Astrocyte (in vitro differentiated cells and primary cell): ENCODE measurements at places on chromosomes 4 and X. TPM values are rescaled to one million over a fixed set of nuclear protein-coding genes. Genes with fewer than 3 reads are reported as not detected.

DNA sequence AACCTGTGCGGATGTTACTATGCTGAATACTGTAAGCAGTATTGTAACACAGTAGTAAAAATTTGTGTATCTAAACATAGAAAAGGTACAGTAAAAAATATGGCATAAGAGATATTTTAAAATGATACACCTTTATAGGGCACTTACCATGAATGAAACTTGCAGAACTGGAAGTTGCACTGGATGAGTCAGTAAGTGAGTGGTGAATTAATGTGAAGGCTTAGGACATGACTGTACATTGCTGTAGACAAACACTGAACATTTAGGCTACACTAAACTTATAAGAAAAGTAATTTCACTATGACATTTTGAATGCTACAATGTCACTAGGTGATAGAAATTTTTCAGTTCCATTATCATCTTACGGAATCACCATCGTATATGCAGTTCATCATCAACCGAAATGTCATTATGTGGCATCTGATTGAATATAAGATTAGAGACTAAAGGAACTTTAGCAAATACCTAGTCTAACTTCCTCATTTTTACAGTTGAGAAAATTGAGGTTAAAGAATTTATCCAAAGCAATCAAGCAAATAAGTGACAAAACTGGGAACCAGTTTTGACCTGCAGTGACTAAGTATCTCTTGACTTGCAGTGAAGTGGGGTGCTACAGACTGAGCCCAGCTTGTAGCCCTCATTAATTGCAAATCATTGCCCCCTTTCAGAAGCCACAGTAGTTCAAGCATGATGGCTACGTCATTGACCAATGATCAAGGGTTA lies 55.3 kb downstream of the EGF start:
- peak; percentile 69 for DNase-seq

DNA sequence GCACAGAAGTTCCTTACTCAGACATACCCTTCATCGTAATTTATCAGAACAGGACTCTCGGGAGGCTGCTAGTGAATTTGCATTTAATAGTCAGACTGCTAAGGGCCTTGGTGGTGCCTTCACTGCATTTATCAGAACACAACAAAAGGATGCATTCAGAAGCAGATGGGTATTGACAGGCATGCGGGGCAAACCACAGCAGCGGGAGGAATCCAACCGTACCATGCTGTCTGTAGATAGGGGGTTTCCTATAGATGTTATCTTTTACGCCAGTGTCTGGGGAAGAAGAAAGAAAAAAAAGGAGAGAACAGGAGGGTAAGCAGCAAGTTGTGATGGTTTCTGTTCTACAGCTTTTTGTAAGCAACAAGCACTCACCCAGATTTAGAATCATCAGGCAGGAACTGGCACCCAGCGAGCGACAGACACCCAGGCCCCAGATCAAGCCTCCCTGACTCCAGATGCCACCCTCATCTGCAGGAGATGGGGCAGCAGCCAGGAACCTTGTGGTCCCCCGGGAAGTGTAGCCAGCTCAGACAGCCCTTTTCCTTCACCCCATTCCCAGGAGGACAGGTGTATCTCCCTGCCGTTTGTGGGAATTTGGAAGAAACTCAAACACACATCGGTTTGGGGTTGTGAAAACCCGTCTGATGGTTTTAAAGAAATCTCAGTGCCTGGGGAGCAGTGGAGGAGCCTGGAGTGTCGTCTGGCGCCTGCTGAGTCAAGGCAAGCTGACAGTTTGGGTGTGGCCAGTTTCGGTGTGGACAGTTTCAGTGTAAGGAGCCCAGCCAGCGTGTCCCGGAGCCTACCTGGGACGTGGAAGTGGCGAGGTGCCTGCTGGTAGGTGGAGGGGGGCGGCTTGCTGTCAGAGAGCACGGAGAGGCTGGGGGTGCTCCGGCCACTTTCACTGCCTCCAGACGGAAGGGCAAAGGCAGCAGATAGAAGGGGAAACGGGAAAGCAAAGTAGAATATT lies 80.0 kb upstream of the AFAP1 start:
- no peak for DNase-seq

DNA sequence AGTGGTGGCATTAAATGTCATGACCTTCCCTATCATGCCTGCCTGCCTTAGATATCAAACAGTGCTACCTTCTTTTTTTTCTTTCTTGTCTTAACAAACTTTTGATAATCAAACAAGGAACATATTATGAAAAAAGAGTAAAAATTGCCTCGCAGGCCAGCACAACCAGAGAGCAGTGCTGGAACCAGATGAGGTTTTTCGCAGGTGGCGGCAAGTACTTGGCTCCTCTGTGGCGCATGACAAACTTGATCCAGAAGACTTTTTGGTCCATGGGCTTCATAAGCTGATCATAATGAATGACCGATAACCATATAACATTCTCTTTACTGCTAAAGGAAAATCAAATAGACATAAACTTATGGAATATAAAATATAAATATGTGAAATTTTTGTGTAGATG lies 61.8 kb downstream of the UGT2B10 start:
- DNase-seq, result no peak

DNA sequence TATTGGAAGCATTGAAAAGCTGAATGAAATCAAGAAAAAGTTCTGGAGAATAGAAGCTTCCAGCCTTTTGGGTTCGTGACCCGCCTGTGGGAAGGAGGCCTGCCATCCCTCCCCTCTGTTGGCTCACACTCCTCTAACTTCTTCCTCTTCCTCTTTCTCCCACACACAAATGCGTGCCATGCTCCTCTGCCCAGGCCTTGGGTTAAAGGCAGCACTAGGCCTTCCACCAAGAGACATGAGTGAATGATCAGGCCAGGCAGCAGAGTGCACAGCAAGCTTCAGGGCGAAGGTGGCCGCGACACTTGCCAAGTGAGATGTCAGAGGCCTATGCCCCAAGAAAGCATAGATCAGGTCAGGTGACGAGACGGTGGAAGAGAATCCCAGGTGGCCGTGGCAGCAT lies 38.4 kb downstream of the FAM193A start:
- no peak for DNase-seq

The GLRB gene
- total RNA-seq, result 5.7 and 6.8 TPM in 2 replicates
